ENCODE measurements at places on chromosomes 7 and 10.

GRCh38 chr7:104552102-104552501 lies 223.7 kb downstream of the LHFPL3 start:
- DNase-seq, result peak; percentile 7

DNA sequence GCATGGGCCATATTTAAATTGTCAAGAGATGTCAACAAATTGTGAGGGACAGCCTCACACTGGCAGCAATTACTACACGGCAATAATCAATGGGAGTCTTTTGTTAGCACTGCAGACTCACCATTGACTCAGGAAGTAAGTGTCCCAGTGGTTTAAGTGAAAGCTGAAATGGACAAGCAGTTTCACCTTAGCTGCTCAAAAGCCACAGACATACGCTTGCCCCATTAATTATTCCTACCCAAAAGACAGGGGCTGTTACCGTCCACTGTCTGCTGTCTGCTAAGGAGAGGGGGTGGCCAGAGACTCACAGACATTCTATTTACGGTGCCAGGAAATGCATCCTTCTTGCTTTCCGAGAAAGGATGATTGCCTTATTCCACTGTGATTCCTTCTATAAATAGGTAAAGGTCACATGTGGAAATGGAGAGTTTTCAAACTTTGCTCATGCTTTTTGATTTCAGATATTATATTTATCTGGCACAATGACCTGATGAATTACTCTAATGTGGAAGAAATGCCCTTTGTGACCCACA lies 309.7 kb upstream of the NFE2L3 start:
- DNase-seq, result no peak

GRCh38 chr7:158534598-158534997 lies 53.0 kb downstream of the PTPRN2 start:
- no peak for DNase-seq

DNA sequence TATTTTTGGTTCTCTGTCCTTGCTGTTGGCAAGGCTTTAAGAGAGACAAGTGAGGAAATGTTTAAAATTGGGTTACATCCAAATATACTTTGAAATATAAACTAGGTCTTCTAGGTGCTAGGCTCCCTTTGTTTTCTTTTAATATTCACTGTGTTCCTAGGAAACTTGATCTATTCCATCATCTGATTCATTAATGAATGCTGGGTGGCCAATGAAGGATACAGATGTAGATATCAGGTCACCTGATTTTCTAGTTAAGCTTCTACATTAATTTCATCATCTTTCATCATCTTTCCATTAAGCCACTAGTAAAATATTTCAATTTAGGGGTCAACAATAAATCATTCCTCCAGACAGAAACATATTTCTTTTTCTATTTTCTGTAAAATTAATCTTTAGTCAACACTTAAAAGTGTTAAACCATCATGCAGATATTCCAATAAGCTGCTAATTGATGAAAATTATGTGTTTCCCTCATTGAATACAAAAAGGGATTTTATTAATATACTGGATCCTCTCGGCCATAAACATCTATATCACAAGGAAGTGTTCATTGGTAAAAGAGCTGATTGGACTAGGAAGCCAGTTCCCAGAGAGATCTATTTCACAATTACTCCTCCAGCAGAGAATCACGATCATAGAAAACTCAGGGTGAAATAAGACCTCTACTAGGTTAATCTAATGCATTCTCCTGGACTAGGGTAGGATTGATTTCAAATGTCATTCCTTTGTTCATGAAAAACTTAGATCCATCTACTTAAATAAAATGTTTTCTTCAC lies 14.7 kb downstream of the HGF start:
- DNase-seq, result no peak

DNA sequence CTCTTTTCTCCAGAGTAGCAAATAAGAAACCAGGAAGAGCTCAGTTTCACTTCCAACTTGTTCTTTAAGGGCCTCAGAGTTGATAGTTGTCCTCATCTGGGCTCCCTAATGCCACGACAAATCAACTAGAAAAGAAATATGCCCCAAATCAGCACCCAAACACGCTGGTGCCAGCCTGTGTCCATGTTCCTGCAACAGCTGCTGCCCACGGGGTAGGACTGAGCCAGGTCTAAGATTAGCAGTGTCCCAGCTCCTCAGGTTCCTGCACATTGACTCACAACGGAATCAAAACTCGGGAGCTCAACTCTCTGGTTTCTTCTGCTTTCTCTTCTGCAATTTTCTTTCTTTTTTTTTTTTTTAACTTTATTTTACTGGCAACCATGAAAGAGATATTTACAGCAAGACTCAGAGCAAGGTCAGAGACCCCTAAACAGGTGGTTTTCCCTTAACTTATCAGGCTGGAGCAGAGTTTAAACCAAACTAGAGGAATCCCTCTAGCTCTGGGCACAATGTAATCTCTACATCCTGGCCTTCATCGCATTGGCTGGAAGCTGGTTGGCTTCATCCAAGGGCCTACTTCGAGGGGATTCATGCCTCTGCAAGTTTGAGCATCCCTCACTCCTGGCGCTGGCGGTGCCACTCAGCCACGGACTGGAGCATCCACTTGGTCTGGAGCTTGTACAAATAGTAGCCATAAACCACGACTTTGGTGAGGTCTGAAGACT lies 126.1 kb downstream of the PFKFB3 start:
- no peak for DNase-seq

- no peak for DNase-seq
Measured at GRCh38 chr7:152857272-152857671, 97.7 kb downstream of the ACTR3B start.

GRCh38 chr10:43419997-43420368 lies 11.0 kb upstream of the HNRNPF start:
- no peak for DNase-seq

DNA sequence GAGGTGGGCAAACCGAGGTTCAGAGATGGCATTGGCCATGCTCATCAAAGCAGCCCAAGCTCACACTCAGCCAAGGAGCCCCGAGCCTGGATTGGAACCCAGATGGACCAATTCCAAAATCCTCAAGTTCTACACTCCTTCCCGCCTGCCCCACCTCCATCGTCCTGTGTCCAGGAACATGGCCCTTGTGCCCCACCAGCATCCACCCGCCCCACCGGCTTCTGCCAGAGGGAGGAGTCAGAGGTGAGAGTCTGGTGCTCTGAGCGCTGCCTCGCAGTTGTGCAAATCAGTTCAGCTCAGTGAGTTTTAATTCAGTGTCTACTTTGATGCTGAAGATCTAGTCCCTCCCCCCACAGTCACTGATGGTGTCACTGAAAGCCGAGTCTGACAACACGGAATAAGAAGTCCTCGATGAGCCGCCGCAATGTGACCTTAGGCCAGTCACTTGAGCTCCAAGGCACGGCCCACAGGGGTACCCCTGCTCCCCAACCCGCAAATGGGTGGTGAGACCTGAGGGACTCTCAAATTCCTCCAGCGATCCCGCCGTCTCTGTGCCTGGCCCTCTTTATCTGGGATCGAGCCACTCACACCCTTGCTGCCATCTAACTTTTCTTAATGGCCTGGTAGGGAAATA lies 26.3 kb downstream of the PRKAG2 start:
- no peak for DNase-seq

- DNase-seq, result no peak
Measured at GRCh38 chr10:133157662-133158436, 2.2 kb upstream of the KNDC1 start.

GRCh38 chr7:2978408-2978807 lies 65.3 kb downstream of the CARD11 start:
- peak; percentile 61 for DNase-seq

- no peak for DNase-seq
Measured at GRCh38 chr10:21285742-21286331, 239.6 kb downstream of the SKIDA1 start.

DNA sequence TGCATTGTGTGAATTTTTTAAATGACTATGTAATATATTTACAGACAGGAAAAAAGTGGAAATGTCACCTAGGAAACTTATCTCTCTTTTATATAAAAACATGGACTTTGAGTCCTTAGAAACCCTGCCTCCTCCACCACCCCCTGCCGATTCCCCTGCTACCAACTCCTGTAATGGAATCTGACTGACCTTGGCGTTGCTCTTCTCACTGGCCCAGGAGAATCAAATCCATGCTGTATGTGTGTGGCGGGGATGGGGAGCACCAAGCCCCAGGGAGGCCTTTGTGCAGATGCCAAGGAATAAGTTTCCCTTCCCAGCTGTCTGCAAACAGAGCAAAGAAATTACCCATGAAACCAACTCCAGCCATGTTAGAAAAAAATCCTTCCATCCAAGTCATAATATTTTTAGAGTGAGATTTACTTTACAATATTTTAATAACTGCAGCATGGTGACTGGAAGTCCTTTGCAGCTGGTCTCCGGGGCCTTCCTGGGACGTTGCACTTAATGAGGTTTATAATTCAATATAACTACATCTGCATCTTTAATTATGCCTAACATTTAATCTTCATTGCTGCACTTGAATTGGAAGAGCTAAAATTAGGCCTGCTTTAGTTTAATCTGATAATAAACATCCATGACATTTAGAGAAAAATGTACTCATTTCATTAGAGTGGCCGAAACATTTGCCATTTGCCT lies 111.4 kb upstream of the CACUL1 start:
- no peak for DNase-seq

DNA sequence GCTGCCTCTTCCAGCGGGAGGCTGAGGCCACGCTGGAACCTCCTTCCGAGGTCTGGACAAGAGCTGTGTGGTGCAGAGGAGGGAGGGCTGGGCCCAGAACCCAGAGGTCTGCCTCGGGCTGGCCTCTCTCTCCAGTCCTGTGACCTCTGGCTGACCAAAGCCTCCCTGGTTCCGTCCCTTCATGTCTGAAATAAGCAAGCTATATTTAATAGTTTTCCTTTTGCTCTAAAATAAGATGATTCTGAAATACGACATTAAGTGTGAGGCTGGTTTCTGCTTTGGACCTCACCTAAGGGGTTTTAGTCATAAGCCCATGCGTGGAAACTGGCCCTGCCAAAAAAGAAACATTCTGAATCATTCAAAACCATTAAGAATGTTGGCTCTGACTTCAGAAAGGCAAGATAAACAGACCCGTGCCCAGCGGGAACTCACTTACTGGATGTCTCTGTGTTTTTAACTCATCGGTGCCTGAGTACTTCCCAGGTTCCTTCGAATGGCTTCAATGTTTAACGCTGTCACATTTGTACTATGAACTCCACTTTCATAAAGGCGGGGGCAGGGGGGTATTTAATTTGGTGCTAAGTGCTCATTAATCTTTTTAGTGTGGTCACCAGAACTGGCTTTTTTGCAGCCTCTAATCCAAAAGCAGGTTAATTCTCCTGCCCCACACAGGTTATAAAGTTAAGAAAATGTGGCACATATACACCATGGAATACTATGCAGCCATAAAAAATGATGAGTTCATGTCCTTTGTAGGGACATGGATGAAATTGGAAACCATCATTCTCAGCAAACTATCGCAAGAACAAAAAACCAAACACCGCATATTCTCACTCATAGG lies 157.5 kb upstream of the KLF14 start:
- DNase-seq, result no peak

DNA sequence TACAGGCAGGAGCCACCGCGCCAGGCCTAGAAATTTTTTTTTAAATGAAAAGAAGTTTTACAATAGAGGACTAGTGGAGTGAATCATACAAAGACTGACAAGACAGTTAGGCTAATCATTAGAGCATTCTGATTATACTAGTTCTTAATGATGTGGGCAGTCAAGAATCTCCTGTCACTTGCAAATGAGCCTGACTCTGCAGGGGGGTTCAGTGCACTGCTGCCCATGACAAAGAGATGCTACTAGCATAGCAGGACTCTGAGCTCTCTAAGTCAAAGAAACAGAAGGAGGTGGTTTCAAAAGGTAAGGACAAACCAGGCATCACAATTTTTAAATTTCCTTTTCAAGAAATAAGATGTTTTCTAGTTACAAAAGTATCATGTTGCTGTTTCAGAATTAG lies 59.0 kb downstream of the CCDC6 start:
- no peak for DNase-seq

- DNase-seq, result no peak
Measured at GRCh38 chr10:112996462-112996861, 46.4 kb downstream of the TCF7L2 start.

- no peak for DNase-seq
Measured at GRCh38 chr10:60110739-60111138, 204.4 kb upstream of the CCDC6 start.

- DNase-seq, result no peak
Measured at GRCh38 chr7:55903985-55904759, 16.9 kb downstream of the ZNF713 start.

DNA sequence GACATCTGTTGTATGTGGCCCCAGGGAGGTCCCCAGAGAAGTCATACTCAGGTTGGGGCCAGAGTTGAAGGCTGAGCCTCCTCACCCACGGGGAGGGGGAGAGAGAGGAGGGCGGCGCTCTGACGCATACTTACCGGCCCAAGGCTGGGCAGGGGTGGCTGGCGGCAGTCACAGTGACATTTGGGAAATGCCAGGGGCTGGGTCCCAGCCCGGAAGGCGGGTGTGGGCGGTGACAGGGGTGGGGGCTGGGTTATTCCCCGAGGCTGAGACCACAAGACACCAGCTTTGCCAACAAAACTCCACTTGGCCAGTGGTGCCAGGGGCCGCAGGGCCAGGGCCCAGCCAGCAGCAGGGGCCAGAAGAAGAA lies 41.1 kb downstream of the RASGEF1A start:
- DNase-seq, result no peak

GRCh38 chr7:130127821-130128317 lies 57.5 kb downstream of the KLHDC10 start:
- DNase-seq, result no peak
